ENCODE measurements at places on chromosomes 2 and 18.

- no peak for DNase-seq
Observed at GRCh38 chr2:25557179-25558036, 116.0 kb downstream of the DTNB start.

GRCh38 chr2:158138255-158138654 is 36.6 kb downstream of the UPP2 start:
- DNase-seq, result no peak

- DNase-seq, result no peak
Observed at GRCh38 chr2:53559302-53559966, 208.2 kb upstream of the CHAC2 start.

- no peak for DNase-seq
Observed at GRCh38 chr2:70735071-70735470, 32.9 kb downstream of the ADD2 start.

DNA sequence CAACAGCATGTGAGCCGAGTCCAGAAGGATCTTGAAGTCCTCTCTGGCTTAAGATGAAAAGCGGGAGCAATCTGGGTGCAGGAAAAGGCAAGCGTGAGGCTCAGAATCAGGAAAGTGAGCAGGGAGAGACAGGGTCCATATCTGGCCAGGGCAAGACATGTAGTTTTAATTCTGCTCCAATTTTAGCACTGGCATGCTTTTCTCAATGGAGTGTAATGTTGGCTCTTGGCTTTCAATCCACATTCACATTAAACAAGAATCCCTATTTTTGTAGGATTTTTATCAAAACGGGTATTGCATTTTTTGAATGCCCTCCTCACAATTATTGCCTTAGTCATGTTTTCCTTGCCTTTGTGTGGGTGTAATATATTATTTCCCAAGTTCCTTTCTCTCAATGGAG is 6.0 kb downstream of the SPATA3 start:
- DNase-seq, result no peak

DNA sequence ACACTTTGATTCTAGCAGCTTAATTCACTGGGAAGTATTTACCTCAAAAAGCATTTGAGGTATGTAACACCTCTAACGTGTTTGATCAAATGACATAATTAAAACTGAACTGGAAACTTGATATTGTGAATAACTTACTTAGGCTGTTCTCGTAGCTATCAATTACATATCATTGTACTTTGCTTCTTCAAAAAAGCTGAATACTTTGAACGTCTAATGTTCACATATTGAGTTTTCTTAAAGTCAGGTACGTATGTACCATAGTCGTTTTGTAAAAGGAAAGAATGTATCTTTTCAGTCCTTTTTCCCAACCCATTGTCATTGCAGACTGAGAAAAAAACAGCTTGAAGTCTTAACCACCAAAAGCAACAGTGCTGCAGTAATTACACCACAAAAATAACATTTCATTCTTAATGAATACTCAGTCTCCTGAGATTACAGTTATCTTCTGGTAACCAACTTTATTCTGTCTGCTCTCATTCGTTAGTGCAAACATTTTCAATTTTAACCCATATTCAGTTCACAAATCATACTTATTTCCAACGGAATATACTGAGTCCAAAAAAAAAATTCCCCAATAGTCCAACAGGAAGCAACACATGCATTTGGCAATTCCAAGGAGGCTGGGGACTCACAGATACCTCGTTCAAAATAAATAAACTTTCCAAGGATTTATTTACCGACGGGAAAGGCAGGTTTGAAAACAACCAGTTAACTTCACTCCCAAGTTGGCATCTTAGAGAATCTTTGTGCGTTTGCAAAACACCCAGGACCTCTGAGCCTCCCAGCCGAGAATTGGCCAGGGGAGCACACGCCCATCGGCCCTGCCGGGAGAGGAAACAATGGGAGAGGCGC is 1.1 kb downstream of the CHN1 start:
- DNase-seq, result no peak

DNA sequence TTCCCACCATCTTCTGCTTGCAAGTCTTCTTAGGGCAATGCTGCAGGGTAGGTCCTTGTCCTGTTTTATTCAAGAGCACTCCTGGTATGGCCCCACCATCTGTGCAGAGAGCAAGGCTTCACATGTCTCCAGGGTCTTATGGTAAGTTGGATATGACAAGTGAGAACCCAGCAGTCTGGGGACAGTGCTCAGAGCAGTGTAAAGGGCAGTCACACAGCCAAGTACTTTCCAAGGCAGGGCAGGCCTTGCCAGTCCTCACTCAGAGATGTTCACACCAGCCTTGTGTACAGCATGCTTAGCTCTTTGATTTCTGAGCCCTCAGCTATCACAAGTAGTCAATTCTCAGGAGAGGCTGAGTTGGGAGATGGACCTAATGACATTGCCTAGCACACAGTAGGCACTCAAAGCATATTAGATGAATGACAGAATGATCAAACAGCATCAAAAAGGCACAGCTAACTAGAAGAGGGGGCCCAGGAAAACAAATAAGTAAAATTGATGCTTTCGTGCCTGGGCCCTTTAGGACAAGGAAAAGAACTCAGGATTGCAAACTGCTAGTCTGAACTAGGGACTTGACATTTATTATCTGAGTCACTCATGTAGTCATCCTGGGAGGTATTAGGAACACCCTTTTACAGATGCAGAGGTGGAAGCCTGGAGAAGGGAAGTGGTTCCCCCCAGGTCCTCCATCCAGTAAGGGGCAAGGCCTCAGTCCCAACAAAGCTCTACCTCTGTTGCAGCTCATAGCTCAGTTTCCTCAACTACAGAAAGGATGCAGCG is 86.7 kb upstream of the CTAGE1 start:
- no peak for DNase-seq

DNA sequence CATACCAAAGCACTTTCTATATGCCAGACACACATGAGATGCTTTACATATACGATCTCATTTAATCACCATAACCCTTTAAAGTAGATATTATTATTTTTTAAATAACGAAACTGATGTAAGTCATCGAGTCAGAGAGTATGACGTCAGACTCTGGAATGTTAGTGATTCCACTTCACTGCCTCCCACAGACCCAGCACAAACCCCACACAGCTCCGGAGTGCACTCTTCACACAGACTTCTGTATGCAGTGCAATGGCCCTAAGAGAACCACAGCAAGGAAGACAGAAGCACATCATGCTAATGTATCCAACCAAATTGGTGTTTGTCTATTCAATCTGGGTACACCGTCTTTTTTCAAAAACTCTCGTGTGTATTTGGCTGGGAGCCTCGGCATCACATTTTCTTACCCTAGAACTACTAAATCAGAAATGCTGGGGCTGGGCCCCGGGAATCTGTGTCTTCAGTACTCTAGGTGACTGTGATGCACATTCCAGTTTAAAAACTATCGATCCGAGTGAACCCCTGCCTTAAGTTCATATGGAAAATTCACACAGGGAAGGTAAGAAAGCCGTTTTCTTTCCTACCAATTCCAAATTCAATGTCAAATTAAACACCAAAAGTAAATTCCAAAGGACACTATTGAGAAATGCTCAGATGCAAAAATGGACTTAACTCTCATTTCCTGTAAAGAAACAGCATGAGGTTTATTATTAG is 117.7 kb upstream of the ACVR1C start:
- DNase-seq, result no peak

GRCh38 chr2:48510329-48510728 is 19.6 kb upstream of the STON1 start:
- DNase-seq, result no peak

DNA sequence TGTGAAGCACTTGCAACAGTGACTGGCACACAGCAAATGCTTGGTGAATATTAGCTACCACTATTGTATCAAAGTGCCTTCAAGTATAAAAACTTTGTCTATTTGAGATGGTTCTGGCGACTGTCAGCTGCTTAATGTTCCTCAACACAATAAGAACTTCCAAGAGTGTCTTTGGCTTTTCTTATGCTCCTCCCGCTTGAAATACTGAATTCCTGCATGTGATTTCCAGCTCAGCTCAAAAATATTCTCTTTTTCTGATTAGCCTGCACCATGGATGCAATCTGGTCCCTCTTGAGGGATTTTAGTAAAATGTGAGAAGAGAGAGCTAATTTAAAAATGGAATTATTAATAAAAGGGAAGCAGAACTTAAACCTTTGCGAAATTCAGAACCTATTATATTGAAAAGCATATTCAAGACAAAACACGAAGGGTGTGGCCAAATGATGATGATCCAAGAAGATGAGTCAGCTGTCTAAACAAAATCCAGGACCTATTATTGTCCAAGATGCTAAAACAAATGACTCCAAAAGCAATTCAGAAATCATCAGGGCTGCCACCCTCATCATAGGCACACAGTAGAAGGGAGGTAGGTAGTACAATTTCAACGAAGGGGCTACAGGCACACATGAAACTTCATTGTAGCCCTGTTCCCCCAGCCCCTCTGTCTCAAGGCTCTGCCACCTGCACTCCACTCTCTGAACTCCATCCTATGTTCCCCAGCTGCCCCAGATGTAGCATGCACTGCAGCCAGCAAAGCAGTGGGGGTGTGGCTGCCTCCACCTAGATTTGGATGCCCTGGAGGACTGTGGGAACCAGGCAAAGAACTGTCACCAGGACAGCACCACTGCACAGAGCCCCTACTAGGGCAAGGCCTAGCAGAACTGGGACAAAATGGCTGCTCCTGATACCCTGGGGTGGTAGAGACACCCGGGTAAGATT is 190.1 kb downstream of the ZNF385B start:
- DNase-seq, result no peak

DNA sequence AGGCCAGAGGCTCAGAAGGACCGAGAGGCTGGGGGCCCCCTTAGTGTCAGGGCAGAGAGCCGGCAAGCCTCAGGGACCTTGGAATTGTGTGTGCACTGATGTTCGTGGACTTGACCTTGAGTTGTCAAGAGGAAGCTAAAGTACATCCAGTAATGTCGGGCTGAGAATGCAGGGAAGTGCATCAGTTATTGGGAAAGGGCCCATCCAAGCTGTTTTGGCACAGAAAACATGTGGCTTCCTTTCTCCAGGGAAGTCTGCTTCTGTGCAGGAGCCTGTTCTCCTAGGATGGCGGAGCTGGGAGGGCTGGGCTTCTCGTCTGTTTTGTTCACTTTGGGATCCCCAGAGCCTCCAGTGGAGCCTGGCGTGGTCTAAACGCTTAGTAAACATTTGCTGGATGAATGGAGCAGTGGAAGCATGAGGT is 23.7 kb downstream of the ATOH8 start:
- DNase-seq, result no peak

DNA sequence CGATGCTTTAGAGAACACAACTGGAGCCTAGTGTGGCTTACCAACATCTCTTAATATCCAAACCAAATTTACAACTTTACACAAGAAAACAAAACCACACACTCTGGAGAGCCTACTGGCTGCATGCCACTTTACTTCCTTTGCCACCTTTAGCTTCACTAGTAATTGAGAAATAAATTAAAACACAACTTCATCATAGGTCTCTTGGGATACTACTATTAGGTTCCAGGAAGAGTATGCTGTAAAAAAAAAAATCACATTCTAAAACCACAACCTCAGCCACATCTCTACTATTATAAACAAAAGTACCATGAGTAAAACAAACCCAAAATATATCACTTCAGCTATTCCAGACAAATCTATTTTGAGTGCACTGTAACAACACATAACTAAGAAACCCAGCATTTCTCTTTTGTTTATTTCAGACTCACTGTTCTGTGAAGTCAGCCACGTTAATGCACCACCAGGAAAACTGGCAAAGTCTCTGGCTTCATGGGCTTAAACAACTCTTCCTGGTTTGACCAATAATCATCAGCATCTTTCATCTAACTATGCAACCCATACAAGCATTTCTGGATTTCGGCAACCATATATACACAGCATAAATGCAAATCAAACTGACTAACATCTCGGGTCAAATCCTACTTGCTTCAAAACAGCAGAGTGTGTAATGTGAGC is 59.1 kb downstream of the REV1 start:
- no peak for DNase-seq
